Osteocyte (in vitro differentiated cells): ENCODE measurements at places on chromosomes 11 and 22.

DNA sequence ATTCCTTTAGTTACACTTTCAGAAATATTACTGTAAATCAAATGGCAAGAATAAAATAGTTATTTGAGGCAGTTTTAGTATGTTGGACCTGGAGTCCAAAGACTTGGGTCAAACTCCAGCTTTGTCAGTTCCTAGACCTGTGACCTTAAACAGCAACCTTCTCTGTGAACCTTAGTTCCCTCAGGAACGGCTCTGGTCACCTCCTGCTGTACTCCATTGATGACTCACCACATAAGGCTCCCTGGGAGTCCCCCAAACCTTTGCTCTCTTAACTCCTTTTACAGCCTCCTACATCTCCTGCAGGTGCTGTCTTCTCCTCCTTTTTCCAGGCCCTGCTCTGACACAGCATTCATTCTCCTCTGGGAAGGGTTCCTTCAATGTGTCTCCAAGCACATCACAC is 29.1 kb downstream of the LIMK2 start:
- no peak for DNase-seq

DNA sequence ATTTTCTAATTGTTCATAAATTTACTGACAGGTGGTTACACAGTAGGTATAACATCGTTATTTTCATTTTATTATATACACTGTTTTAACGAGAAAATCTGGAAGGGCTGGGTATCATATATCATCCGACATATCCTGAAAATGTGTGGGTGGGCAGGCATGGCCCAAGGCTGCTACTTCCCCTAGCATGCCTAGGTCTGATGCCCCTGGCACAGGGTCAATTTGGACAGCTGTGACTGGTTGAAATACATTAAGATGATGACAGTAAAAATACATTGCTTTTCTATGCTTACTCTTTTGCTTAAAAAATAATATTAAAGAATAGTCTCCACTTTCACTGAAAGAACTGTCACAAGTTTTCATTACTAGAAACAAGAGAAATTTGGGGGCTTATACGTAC is 908.8 kb downstream of the OPCML start:
- DNase-seq: no peak

GRCh38 chr11:7256943-7257342 is 5.2 kb downstream of the SYT9 start:
- no peak for DNase-seq

GRCh38 chr11:71420455-71421241 is 27.5 kb downstream of the DHCR7 start:
- no peak for DNase-seq

DNA sequence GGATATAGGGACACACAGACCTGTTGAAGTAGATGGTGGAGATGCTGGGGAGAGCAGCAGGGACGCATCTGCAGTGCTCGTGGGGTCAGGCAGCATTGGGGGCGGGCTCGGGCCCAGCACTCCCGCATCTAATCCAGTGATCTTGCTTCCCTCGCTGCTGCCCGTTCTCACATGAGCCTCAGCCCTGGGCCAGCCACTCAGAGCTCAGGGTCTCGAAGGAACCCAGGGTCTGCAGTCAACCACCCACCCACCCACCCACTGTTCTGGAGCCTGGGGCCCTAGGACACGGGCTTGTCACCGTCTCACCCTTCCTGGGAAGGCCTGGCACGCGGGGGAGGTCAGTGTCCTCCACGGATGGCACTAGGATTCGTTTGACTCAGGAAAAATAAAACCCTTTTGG is 406.0 kb downstream of the TBC1D22A start:
- DNase-seq: no peak
